MCF 10A (cell line): ENCODE measurements at places on chromosomes 5 and 9. TPM values are rescaled to one million over a fixed set of nuclear protein-coding genes. Genes with fewer than 3 reads are reported as not detected.

GRCh38 chr5:154610321-154611154, 132.5 kb upstream of the HAND1 start:
- peak; percentile 90 for DNase-seq

DNA sequence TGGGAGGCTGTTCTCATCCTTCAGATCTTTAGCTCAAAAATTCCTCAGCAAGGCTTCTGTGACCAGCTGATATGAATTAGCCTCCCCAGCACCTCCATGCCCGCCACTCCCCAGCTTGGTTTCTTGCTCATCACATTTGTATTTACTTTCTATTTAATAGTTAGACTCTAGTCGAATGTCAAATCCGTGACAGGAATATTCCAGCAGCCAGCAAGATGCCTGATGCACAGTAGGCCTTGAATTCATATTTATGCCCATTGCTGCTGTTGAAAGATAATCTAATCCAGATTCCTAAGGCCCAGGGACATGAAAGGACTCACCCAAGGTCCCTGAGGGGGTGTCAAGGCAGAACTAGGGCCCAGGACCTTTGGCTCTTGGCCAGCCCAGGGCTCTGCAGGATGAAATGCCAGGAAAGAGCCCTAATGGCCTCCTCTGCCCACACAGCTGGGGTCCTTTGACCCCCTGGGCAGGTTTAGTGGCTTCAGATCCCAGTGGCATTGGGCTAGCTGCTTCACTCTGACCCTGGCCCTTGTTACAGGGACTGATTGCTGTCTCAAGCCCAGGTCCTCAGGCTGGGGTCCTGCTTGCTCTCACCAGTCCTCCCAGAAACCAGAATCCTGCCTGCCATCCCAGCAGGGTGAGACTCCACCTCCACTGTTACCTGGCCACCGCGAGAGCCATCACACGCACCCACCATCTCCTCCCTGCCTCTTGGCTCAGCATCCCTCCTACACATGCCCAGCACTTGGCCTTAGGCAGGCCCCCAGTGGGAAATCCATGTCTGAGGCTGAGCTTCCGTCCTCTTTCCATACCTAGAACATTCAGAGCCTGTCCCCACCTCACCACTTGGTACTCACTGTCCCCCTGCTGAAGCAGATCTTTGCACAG, 7.3 kb downstream of the CSF1R start:
- DNase-seq, result no peak

DNA sequence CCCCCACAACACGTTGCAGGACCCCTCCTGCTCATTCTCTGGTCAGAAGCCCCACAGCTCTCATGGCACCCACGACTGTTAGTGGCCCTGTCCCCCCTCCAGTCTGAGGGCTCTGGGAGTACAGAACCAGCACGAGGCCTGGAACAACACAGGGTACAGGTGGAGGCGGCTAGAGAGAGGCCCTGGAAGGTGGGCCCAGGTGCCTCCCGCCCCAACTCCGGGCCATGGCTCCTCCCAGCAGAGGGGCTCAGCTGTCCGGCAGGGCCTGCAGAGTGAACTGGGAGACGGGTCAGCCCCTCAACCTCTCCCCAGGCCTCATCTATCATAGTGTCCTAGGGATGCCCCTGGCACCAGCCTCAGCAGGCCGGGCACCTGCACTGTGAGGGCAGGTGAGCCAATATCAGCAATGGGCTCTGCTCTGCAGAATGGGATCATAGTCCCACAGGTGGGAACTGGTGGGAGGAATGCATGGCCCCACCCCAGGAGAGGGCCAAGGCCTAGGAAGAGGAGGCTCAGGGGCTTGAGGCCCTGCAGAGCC, 58.6 kb downstream of the BARX1 start:
- DNase-seq, result no peak

DNA sequence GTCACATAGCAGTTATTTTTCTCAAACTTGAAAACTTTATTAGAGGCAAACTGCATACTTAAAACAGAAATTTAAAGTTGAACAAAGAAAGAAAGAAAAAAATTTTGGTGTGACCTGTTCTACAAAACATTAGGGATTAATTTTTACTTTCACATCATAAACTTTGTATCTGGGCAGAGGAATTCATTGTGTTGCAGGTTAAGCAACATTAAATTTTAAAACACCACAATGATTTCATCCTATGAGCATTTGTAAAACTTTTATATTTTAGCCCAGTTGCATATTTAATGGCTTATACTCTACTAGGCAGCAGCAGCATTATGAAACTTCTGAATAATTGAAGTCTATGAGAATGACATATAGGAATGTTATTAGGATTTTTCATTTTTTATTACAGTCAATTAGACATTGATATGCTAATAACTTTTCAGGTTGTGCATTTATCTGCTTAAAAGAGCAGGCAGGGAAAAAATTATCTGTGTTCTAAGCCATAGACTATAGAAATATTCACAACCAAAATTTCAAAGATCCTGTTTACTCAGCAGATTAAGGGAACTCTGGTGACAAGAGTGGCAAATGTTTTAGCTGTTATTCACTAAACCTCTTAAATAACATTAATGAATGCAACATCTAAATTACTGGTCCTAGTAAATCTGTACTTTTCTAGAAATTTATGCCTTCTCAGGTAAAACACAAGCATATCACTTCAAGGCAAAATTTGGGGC, 1088.5 kb upstream of the CDH6 start:
- DNase-seq, result no peak

DNA sequence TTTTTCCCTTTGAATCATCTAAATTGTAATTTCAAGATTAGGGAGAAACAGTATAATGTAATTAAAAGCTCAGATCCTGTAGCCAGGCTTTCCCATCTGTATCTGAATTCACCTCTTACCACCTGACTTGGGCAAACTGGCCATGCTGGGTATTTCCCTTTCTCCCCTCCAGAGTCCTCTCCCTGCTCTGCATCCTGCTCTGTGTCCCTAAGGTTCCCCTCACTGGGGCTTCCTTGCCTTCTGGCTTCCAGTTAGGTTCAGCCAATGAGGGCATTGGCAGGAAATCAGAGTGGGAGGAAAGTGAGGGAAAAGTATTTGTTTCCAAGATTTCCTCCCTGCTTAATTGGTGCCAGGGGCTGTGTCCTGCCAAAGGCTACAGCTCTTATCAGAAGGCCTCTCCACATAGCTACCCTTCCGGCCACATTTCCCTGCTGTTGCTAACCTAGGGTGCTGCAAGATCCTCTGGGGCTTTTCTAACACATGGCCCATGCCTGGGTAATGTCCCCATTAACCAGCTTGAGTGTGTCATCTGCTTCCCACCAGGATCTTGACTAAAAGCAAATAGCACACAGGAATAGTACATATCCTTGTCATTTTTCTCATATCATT, 51.0 kb upstream of the MPDZ start:
- DNase-seq, result no peak

- no peak for DNase-seq
Measured at GRCh38 chr5:133846478-133847226, 121.8 kb downstream of the C5orf15 start.

- DNase-seq, result peak; percentile 62
Measured at GRCh38 chr9:101480386-101480785, 44.8 kb upstream of the ALDOB start.

DNA sequence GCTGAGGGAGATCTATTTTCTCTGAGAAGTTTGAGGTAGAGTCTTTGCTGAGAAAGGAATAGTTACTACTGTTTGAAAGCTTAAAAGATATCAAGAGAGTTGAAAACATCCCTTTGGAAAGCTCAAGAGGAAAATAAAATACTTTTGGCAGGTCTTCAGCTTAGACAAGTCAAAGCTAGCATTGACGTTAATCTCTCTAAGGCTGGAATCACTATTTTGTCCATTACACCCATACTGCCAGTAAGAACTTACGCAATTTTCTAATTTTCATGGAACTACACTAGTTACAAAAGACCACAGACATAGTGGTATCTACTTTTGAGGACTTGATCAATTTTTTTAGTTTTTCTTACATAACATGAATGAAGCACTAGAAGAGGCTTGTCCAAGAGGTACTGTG, 494.9 kb downstream of the PSAT1 start:
- no peak for DNase-seq

DNA sequence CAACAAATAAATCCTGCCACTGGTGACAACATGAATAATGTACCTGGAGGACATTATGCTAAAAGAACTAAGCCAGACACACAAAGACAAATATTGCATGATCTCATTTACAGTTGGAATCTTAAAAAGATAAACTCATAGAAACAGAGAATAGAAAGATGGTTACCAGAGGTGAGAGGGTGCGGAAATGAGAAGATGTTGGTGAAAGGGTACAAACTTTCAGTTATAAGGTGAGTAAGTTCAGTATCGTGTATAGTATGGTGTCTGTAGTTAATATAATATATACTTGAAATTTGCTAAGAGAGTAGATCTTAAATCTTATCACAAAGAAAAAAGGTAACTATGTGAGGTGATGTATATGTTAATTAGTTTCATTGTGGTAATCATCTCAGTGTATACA, 63.3 kb downstream of the PRRC1 start:
- DNase-seq, result no peak

- DNase-seq, result peak; percentile 64
Measured at GRCh38 chr9:34252670-34253459, 74.0 kb downstream of the UBAP1 start.

- DNase-seq, result no peak
Measured at GRCh38 chr9:7140401-7140800, 382.6 kb downstream of the KDM4C start.

DNA sequence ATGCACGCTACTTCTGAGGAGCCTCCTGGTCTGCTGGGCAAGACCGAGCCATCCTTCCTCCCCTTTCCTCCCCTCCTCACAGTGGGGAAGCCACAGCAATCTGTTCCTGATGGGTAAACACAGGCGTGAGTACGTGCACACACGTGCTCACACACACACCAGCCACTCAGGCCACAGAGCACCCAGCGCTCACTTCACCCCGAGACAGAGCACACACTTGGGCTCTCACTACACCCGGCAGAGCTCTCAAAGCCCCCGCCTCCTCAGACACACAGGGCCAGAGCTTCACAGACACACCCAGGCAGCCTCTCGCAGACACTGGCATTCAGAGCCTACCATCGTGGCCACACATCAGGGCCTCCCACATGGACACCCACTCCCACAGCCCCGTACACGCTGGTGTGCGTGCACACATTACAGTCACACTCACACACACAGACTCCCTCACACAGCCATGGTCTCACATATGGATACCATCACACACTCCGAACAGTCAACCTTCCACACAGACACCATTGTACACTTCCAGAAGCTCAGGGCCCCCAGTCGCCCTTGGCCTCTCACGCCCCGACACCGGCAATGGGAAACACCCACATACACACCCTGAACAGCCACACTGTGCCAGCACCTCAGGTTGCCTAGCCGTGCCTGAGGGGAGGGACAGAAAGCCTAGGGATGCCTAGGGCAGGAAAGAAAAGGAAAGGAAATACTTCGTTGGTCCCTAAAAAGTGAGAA, 13.5 kb downstream of the CNTFR start:
- no peak for DNase-seq

DNA sequence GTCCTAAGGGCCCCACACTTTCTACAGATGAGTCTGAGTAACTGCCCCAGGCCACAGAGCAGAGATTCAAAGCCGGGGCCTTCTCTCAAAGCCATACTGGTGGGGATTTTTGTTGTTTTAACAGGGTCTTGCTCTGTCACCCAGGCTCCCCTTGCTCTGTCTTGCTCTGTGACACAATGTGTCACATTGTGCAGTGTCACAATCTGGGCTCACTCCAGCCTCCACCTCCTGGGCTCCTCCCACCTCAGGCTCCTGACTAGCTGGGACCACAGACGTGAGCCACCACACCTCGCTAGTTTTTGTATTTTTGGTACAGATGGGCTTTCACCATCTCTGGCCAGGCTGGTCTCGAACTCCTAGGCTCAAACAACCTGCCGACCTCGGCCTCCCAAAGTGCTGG, 8.6 kb downstream of the AGPAT2 start:
- DNase-seq, result no peak

GRCh38 chr5:137305971-137306602, 193.0 kb downstream of the SPOCK1 start:
- no peak for DNase-seq

DNA sequence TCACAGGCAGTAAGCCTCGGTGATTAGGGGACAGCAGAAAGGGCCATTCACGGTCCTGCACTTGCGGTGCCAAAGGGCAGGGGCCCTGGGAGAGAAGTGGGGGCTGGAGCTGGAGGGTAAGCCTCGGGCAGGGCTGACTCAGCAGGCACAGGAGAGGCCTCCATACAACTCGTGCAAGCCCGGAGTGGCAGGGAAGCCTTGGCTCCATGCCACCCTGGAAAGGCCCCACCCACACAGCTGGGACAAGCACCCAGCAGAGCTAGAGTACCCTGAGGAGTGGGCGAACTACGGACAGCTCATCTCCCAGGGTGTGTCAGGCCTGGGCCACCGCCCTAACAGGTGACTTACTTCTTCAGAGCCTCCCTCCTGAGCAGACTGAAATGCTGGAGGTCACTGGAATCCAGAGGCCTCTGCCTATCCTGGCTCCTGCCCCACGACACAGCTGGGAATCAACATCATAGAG, 5.6 kb upstream of the CAMK2A start:
- DNase-seq, result peak; percentile 88

DNA sequence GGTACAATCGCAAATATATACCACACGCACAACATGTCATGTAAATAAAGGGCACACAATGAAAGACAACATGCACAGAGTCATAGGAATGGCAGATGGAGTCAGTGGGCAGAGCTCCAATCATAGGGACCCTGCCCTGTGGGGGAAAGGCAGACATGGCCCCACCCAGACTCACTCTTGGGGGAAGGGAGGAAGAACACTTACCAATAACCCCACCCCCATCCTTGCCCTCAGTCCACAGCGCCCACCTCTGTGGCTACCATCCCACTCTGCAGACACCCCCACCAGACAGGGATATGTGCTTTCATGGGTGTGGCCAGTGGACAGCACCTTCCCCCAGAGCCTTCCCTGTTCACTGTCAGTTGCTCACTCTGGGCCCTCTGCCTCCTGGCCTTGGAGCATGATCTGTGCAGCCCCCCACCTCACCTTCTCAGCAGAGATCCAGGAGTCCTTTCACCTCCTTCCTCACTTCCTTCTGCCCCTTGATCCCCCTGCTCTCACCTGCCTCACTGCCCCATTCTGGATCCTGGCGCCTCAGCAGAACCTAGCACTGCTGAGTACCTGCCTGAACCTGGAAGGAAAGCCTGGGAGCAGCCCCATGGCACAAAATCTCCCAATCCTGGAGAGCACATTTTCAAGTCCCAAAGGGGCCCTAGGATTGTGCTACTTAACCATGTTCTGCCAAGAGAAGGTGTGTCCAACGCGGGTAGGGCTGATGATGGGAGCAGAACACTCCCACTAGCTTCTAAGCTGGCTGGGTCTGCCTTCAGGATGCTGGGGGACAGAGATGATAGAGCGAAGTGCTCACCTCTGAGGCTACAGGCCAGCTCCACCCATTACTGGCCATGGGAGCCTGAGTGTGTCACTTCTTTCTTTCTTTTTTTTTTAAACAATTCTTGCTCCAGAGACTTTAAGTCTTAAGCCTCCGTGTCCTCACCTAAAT, 1.5 kb upstream of the PHF19 start:
- DNase-seq, result no peak

Gene NUTM2G
- total RNA-seq, result not detected in 2 replicates

Gene PRUNE2
- total RNA-seq, result 0.29 and 0.63 TPM in 2 replicates

Gene ANKRD18B
- 12.5 and 13.0 TPM in 2 replicates for total RNA-seq

Gene EQTN
- not detected in 2 replicates for total RNA-seq

Gene PCDHA8
- 0.25 TPM in 1 of 2 replicates, not detected in the other for total RNA-seq

Gene ANKRD20A1
- total RNA-seq, result 0.10 and 0.28 TPM in 2 replicates

Gene ZDHHC11
- total RNA-seq, result 2.0 and 7.0 TPM in 2 replicates

Gene C9orf50
- 0.20 TPM in 1 of 2 replicates, not detected in the other for total RNA-seq
